ENCODE measurements at places on chromosomes 4 and X.

DNA sequence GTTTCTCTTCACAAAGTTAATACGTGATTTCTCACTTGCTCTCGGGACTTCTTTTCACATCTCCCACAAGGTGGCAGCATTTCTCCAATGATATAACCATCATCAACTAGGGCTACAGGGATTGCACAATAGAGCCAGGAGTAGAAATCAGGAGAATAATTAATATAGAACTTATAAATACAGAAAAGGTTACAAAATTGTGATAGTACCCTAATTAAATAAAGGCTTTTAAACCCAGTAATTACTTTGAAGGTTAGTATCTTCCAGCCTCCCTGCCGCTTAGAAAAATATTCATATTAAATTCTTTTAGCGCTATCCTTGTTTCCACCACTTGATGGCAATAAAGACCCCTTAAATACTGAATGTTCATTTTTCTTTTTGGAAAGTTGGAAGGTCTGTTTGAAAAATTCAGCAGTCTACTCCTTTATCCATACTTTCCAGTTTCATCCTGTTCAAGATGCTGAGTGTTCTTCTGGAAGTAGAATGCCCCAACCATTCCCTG lies 65.8 kb downstream of the RASGEF1B start:
- peak; percentile 37 for DNase-seq

GRCh38 chr4:130422261-130422660 lies 1326.3 kb downstream of the C4orf33 start:
- no peak for DNase-seq

DNA sequence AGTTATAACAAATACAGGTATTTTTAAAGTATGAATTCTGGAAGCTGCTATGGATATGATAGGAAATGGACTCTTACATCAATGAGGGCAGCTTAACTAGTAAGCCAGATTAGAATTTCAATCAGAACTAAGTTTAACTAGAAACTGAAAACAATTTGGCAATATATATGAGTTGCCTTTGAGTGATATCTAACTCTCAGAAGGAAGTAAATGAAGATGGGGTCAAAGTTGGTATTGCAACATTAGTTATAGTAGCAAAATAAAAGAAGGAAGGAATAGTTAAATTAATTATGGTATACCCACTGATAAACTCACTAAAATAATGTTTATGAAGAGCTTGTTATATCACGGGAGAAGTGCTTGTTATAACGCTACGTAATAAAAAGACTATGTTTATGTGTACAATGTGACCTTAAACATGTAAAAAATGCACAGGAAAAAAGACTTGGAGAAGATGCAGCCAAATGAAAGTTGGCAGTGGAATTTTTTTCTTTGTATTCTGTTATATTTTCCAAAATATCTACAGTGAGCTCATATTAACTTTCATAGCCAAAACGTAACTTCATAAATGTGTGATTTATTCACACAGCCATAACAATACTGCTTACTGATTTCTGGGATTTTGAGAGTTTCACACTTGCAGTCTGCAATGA lies 34.5 kb downstream of the PHKA2 start:
- DNase-seq = no peak

DNA sequence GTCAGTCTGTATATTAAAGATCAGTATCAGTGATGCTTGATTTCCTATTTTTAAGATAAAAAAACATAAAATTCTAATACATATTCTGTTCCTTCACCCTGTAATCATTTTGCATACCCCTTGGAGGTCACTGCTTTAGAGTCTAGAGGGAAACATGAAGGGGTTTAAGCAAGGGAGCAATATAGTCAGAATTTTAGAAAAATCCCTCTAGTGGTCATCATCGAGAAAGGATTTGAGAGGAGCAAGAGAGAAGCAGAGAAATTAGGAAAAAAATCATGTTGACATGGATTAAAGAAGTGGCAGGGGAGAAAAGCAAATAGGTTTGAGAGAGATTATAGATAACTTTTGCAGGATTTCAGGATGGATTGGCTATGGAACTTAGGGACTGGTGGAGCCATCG lies 11.1 kb downstream of the APEX2 start:
- DNase-seq = no peak

- no peak for DNase-seq
Observed at GRCh38 chrX:104285201-104285600, 30.5 kb upstream of the ESX1 start.

DNA sequence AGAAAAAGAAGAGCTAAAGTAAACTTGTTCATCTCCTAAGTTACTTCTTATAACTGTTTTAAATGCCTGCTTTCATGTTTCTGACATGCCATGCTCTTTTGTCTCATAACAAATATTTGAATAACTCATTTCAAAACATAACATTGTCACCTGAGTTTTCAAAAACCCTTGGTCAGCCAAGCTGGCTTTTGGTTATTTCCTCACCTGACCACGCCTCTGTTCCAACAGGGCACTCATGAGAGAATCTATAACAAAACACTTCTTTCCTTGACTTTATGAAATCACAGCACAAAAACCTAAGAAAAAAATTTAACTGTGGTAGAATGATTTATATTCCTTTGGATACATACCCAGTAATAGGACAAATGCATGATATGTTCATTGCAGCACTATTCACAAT lies 172.9 kb upstream of the GALNT7 start:
- no peak for DNase-seq

DNA sequence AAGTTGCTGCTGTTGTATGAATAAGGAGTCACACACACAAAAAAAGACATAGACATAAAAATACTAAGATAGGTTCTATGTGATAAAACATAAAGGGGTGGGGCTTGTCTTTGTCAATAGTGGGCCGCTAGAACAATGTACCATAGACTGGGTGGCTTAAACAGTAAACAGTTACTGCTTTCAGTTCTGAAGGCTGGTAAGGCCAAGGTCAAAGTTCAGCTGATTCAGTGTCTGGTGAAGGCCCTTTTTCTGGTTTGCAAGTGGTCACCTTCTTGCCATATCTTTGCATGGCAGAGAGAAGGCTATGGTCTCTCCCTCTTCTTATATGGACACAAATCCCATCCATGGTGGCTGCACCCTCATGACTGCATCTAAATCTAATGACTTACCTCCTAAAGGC lies 1980.7 kb downstream of the PCDH7 start:
- DNase-seq = no peak

- DNase-seq = no peak
Observed at GRCh38 chrX:53684415-53685192, 1.9 kb downstream of the HUWE1 start.

DNA sequence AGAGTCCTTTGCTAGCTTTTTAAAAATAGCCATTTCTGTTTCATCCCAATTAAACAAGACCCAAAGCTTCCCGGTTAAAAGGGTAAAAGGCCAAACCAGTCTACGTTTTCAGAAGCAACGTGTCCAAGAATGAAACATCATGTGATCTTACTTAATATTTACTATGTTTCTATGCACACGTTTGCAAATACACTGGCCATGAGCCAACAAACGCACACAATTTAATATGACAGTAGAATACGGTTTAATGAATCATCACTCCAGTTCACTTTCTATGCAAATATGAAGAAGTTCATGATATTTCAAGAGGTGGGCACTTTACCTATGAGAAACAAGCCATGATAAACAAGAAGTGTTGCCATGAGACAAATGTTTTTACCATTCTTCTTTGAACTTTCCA lies 4.3 kb downstream of the NR0B1 start:
- DNase-seq = no peak

Measured in activated gamma-delta T cell treated with Interleukin-2 at 50 U/mL for 16 hours (primary cell).